Endothelial cell of coronary artery (primary cell): ENCODE measurements at places on chromosomes 1 and 21. TPM values are rescaled to one million over a fixed set of nuclear protein-coding genes. Genes with fewer than 3 reads are reported as not detected.

The DIRAS3 gene
- total RNA-seq = 0.75 and 1.8 TPM in 2 replicates

The TCHH gene
- under 0.01 TPM in 1 of 2 replicates, not detected in the other for total RNA-seq

The TMEM9 gene
- 59.1 and 73.8 TPM in 2 replicates for total RNA-seq

The CRABP2 gene
- 0.09 TPM in 2 replicates for total RNA-seq

The CRYZL1 gene
- total RNA-seq = 31.8 and 37.6 TPM in 2 replicates

The FBXO2 gene
- total RNA-seq = 0.66 and 0.72 TPM in 2 replicates

The OLFM3 gene
- total RNA-seq = not detected in 2 replicates

The TMPRSS15 gene
- not detected in 2 replicates for total RNA-seq

The SPRR2E gene
- total RNA-seq = not detected in 2 replicates

The CD5L gene
- not detected in 2 replicates for total RNA-seq

The VSIG8 gene
- total RNA-seq = 0.09 TPM in 1 of 2 replicates, not detected in the other

The SPRR5 gene
- not detected in 2 replicates for total RNA-seq

The ADCY10 gene
- total RNA-seq = under 0.01 TPM in 1 of 2 replicates, not detected in the other

The FALEC gene
- total RNA-seq = 0.63 TPM in 1 of 2 replicates, not detected in the other

The CFAP74 gene
- total RNA-seq = not detected in 2 replicates

The SUSD4 gene
- under 0.01 TPM in 1 of 2 replicates, not detected in the other for total RNA-seq

The SPRR2G gene
- not detected in 2 replicates for total RNA-seq

The HSD11B1 gene
- total RNA-seq = 2.7 TPM in 1 of 2 replicates, not detected in the other

The OR6F1 gene
- not detected in 2 replicates for total RNA-seq

The KRTAP19-2 gene
- total RNA-seq = not detected in 2 replicates

The SHISAL2A gene
- not detected in 2 replicates for total RNA-seq

The F3 gene
- 1.3 and 28.9 TPM in 2 replicates for total RNA-seq

The PDC gene
- not detected in 2 replicates for total RNA-seq

The SPATA46 gene
- total RNA-seq = not detected in 2 replicates

The DMBX1 gene
- total RNA-seq = not detected in 2 replicates

The AMIGO1 gene
- total RNA-seq = 1.4 and 2.3 TPM in 2 replicates

The SELP gene
- total RNA-seq = 0.47 and 4.1 TPM in 2 replicates

The FLG gene
- total RNA-seq = not detected in 2 replicates

The CR2 gene
- not detected in 2 replicates for total RNA-seq

The FCGR1A gene
- total RNA-seq = not detected in 2 replicates

The NPHS2 gene
- total RNA-seq = not detected in 2 replicates

The TMOD4 gene
- total RNA-seq = 0.28 and 0.36 TPM in 2 replicates

The VAV3 gene
- total RNA-seq = 0.27 and 0.38 TPM in 2 replicates

The IGSF5 gene
- total RNA-seq = not detected in 2 replicates

The CCDC181 gene
- total RNA-seq = 0.09 TPM in 2 replicates

The ATP1B1 gene
- total RNA-seq = 18.2 and 20.2 TPM in 2 replicates
